Esophagus (tissue), 2 donors: ENCODE measurements at places on chromosomes 4 and X. TPM values are rescaled to one million over a fixed set of nuclear protein-coding genes. Genes with fewer than 3 reads are reported as not detected.

Gene AKAP4
- not detected for polyA plus RNA-seq

Gene HTR2C
- not detected for polyA plus RNA-seq

Gene CXXC4
- 0.02 TPM for polyA plus RNA-seq

Gene NPY2R
- polyA plus RNA-seq, result not detected

Gene ERAS
- polyA plus RNA-seq, result 0.05 TPM

Gene GPR143
- 1.7 TPM for polyA plus RNA-seq

Gene FGF5
- 0.01 TPM for polyA plus RNA-seq

Gene SNX25
- 4.4 TPM for polyA plus RNA-seq

Gene CDKL2
- 0.32 TPM for polyA plus RNA-seq

Gene TCEAL6
- not detected for polyA plus RNA-seq
